Esophagus squamous epithelium (tissue), 5 donors: ENCODE measurements at places on chromosomes 5 and 9. TPM values are rescaled to one million over a fixed set of nuclear protein-coding genes. Genes with fewer than 3 reads are reported as not detected.

DNA sequence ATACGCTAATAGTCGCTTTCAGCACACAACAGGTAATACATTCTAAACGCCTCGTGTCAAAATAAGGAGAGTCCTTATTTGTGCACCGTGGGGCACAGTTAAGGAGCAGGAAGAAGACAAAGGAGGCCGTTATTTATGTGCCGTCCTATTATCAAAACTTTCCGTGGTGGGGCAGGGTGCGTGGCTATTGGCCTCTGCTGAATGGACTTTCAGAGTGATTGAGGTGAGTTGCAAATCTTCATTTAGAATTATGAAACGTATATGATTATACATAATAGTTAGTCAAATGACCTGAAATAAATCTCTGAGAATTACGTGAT is 833 bp downstream of the C5orf24 start:
- DNase-seq = no peak

DNA sequence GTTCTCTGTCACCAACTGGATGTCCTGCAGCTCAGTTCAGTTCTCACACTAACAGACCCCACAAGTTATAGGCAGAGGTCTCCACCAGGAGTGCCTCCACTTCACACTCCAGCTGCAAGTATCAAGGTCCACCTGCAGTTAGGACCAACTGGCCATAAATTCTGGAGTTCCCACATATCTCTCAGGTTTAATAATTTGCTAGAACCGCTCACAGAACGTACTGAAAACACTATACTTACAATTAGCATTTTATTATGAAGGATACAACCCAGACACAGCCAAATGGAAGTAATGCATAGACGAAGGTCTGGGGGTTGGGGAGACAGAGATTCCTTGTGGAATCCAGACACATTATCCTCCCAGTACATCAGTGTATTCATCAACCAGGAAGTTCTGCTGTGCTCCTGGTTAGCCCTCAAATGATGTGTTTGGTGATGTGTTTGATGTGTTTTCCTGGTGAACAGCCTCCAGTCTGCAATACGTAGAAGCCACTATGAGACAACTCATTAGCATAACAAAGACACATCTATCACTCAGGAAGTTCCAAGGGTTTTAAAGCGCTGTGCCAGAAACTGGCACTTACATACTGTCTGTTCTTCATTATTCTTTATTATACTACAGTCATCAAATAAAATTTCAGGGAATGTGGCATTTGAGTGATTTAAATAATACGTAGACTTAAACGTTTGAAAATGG is 25.4 kb downstream of the OGN start:
- DNase-seq = no peak

GRCh38 chr5:45225571-45226031 is 416.9 kb downstream of the MRPS30 start:
- DNase-seq = no peak

DNA sequence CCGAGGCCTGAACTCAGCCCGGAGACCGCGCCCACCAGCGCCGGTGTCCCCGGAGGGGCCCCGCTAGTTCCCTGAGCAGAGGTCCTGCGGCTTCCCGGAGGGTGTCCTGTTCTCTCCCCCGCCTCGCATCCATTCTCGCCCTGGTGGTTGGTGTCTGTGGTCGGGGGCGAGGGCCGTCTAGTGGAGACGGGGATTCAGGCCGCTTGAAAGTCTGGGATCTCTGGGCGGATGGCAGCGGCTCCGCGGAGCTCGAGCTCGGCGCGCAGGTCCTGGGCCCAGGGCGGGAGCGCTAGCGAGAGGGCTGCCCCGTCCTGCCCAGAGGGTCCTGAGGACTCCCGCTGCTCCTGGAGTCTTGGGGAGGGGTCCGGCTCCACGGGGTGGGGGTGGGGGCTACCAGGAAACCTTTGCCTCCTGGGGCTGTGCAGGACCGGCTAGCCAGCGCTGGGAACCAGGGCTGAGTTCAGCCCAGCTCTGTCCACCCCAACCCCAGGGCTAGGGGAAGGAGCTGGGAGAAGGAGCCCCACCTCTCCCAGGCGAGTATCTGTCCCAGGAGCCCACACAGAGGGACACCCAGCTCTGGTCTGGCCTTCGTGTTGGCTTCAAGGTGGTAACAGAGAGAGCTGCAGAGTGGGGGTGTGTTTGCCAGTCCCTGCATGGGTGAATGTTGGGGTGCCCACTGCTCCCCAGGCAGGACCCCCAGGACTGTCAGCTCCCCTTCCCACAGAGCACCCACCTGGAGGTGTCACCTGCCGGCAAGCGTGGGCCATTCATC is 4.0 kb downstream of the TOR4A start:
- no peak for DNase-seq

The ABO gene
- 5.7 TPM for total RNA-seq

DNA sequence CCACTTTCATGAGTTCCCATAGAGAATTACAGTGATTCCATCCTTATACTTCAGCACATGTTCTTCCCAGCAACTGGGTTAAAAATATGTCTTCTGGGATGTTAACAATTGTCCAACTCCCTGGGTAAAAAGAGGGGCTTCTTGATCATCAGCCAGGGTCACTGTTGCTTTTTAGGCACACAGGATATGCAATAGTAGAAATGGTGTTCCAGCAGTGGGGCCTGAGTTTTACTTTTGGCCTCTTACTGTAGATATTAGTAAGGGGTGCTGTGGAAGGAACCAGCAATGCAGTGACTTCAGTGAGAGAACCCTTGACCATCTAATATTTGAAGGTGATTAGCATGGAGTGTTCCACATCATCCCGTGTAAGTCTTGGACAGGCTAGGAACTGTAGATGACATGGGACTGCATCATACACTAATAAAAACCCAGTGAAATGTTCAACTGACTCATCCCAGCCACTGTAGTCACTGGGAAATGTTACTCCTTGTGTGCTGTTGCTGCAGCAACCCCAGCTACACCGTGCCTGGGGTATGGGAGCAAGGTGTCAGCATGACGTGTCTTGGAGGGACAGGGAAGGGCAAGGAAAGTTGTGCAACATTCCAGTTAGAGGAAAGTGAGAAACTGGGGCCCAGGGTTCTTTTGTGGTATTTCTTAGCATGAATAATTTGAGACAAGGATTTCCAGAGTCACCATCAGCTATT is 610.9 kb downstream of the RAB3C start:
- no peak for DNase-seq

- DNase-seq = no peak
Observed at GRCh38 chr9:34551751-34552605, 29.2 kb upstream of the ENHO start.

The C9orf50 gene
- not detected for total RNA-seq

GRCh38 chr5:13611604-13612003 is 332.9 kb downstream of the DNAH5 start:
- no peak for DNase-seq

The WDR38 gene
- total RNA-seq = not detected

DNA sequence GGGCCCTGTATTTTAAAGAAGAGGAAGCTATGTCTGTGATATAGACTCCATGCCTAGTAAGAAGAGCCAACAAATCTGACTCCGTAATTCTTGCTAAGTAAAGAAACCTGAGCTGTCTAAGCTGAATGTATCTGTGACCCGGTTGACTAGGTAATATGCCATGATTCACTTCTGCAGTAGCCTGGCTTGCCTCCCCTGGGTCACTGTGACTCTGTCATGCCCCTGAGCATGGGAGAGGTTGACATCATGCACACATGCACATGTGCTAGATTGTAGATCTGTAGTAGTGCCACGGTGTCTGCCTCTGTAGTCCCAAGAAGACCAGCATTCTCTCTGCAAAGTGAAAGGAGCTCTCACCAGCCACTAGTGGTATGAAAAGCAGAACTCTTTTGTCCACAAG is 9.1 kb downstream of the SLC22A5 start:
- no peak for DNase-seq

DNA sequence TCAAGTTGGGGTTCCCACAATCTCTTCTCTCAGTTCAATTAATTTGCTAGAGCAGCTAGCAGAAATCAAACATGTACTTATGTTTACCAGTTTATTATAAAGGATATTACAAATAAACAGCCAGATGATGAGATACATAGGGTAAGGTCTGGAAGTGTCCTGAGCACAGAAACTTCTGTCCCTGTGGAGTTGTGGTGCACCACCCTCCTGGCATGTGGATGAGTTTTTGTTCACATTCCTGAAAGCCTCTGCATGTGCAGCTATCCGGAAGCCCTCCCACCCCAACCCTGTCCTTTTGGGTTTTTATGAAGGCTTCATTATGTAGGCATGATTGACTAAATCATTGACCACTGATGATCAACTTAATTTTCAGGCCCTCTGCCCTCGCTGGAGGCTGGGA is 791.2 kb upstream of the ZNF608 start:
- no peak for DNase-seq

GRCh38 chr5:159763562-159763961 is 152.7 kb upstream of the ADRA1B start:
- DNase-seq = no peak

- no peak for DNase-seq
Observed at GRCh38 chr9:5511935-5512580, 1.7 kb downstream of the PDCD1LG2 start.

The PPP3R2 gene
- total RNA-seq = not detected

DNA sequence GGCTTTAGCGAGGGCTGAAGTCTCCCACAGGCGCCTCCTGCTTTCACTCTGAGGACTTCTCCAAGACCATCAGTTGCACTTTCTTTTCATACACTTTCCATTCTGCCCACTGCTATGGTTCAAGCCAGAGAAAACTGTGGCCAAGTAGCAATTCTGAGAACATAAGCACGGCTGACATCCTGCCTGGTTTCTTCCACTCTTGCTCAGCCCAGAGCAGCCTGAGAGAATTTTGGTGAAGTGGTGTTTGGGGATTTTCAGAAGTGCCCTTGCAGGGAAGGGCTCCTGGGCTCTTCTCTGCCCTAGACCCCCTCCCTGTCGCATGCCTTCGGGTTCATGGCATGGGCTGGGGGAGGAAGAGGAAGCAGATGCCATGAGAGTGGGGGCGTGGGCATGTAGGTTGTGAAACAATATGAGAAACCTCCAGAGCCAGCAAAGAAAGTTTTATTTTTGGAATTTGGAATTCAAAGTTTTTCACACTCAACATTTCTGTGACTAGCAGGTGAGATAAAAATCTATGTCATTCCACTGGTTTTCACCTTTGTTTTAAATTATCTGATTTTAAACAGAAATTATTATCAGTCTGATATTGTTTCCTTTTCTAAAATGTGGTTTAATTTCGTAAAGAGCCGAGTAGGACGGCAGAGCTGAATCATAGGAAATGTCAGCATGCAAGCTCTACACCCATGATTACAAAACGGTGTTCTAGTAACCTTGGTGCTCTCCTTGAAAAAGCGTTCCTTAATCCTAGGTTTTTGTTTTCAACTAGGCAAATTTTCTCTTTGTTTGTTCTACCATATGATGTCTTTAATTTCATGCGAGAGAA is 27.8 kb upstream of the TNFSF8 start:
- peak; percentile 1 for DNase-seq

The FOXD4L3 gene
- total RNA-seq = not detected

GRCh38 chr5:113246361-113246870 is 188.4 kb downstream of the TSSK1B start:
- no peak for DNase-seq

The FIBCD1 gene
- total RNA-seq = not detected

DNA sequence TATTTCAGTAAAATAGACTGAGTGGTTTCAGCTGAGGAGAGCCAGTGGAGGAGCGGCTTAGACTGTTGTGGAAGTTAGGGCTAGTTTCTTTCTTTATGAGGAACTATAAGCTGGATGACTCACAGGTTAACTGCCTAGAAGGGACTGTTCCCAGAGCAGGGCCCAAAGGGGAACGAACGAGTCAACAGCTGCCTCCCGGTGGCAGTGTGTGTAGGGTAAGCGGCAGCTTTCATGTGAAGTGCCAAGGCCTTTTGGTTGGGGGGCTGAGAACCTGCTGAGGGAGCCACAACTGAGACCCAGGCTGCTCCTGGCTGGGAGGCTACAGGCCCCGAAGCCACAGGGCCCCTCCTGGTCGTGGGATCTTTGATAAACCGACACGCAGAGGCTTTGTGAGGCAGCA is 7.0 kb downstream of the SQSTM1 start:
- DNase-seq = no peak

GRCh38 chr9:111937781-111938426 is 41.3 kb downstream of the UGCG start:
- DNase-seq = no peak

GRCh38 chr5:16935231-16936149 is 598 bp downstream of the MYO10 start:
- DNase-seq = peak; percentile 4

DNA sequence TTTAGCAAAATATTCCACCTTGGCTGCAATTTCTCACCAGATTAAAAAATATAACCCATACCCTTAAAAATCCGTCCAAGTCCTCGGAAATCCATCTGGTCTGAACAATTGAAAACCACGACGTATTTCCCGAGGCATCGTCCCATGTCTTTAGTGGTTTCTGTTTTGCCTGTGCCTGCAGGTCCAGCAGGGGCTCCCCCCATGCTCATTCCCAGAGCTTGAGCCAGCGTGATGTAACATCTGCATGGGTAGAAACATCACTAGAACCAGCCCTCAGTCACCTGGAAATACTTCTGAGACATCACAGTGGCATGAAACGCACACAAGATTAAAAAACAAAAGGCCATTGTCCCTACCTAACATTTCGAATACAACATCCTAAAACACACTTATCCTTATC is 114.0 kb downstream of the DNAH5 start:
- DNase-seq = no peak

The AIF1L gene
- 43.5 TPM for total RNA-seq

DNA sequence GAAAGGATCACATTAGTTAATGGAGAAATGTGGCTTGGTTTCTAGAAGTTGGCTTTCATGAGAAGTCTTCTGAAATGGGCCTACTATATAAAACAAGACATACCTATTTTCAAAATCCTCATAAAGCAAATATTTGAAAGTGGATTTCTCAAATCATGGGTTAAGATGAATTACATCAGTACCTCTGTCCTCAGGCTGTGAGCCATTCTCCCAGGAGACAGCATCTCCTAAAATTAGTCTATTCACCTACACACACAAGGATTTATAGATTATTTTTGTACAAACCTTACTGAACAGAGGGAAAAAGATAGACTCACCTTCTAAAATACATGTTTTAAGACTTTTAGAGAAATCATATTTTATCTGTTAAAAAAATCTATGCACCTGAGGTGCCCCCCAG is 32.1 kb upstream of the SPOCK1 start:
- DNase-seq = no peak

DNA sequence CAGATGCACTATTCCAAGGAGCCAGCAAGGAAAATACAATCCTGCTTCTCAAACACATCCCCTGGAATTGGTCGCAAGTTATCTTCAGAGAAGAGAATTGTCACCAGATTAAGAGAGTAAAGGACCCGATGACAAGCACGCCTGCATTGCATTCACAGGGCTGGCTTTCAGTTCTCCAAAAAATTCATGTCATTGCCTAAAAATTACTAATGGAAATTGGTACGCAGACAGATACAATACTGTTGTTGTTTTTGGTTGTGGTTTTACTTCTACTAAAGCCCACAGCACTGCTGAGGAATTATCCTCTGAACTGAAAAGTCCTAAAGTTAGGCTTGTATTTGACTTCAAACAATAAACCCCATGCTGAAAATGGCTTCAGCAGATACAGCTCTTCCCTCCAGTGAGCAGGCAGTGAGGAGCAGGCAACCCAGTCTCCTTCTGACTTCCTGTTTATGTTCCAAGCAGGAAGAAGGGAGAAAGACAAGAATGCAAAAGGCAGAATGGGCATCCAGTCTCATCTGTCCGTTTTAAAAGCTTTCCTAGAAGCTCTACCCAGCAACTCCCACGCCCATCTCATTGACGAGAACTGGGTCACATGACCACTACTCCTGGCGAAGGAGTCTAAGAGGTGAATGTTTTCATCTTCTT is 80.6 kb upstream of the ZNF366 start:
- no peak for DNase-seq

The UBAP1 gene
- total RNA-seq = 63.4 TPM
